Dermis blood vessel endothelial cell (primary cell): ENCODE measurements at places on chromosomes 4 and X. TPM values are rescaled to one million over a fixed set of nuclear protein-coding genes. Genes with fewer than 3 reads are reported as not detected.
A peak's percentile ranks its signal among the peaks of the same experiment; 100 is the strongest.

The PLAC8 gene
- total RNA-seq = 0.34 and 1.1 TPM in 2 replicates

The CWH43 gene
- total RNA-seq = not detected in 2 replicates

The ARHGEF9 gene
- total RNA-seq = 10.6 and 13.7 TPM in 2 replicates

The TMEM255A gene
- not detected in 2 replicates for total RNA-seq

DNA sequence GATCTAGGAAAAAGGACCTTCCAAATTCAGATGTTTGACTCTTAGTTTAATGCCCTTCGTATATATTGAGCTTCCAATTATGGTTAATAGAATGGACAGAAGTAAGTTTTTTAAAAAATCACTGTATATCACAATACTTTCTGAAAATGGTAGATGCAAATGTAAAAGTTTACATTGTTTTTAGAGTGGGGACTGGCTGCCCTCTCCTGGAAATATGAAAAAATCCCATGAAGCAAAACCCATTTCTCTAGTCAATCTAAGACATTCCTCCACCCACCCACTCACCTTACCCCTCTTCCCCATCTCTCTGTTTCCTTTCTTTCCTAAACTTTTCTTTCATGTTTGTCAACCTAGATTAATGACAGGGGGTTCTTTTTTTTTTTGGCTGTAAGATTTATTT is 134.5 kb downstream of the ARHGAP6 start:
- peak; percentile 25 for DNase-seq

DNA sequence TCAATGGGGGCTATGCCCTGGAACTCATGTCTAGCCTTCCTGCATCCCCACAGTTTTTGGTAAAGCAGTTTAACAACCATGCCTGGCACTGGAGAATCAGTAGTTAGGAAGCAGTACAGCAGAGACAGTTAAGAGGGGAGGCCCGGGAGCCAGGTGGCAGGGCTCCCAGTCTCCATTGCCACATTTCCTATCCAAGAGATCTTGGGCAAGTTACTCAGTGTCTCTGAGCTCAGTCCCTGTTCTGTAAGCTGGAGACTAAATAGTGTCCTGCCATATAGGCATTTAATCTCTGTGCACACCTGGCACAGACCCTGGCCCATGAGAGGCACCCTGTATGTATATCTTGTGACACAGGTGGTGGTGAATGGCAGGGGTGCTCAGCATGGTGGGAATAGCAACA is 156.1 kb upstream of the EOLA2 start:
- no peak for DNase-seq

DNA sequence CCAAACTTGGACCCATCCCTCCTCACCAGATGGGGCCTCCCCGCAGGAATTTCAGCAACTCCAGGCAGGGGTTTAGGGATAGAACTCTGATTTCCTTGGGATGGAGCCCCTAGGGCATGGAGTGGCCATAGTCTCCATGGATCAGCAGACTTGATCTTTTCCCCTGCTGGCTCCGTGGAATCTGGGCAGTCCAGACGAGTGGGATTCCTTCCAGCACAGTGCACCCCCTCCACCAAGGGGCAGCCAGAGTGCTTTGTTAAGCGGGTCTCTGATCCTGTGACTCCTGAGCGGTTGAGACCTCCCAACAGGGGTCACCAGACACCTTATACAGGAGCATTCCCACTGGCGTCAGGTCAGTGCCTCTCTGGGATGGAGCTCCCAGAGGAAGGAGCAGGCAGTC is 40.4 kb downstream of the ENPP6 start:
- DNase-seq = no peak

DNA sequence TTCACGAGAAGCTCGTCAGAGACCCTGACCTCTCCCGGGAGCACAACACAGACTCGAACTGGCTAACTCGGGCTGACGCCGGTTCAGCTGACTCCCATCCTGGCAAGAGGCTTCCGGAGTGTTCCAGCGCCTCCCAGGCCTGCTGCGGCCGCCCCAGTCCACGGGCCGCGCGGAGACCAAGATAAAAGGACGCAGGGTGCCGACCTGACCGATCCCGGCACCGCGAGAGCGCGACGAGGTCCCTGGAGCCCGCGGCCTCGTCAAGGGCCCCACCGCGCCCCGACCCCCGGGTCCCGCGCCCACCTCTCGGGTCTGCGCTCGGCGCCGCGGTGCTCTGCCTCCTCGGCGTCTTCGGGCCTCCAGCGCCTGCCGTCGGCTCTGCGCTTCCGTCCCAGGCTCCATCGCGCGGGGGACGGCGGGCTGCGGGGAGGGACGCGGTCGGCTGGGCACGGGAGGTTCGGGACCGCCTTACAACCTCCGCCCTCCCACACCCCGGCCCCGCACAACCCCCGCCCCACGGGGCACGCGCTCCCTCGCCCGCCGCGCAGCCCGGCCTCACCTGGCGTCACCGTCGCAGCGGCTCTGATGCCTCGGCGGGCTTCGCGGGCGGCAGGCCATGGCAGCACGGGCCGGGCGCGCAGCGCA is 426 bp downstream of the SLBP start:
- peak; percentile 73 for DNase-seq

- no peak for DNase-seq
These were observed 104.5 kb upstream of the QRFPR start for GRCh38 chr4:121485190-121485804.

DNA sequence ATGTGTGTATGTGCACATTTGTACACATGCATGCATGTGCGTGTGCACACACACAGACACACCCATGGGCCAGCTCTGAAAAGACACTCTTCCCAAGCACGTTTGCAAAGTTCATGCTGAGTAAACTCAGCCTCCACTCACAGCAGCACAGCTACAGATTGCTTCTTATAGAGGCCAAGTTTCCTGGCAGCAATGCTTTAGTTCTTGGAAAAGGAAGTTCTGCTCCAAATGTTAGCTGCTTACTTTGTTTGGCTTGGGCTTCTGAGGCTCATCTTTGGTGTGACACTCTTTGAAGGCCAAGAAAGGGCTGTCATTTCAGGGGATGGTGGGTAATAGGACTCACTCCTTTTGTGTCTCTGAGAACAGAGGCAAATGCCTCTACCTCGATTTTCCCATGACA is 6.6 kb downstream of the PLP1 start:
- no peak for DNase-seq

- no peak for DNase-seq
These were observed 595.6 kb upstream of the TENM3 start for GRCh38 chr4:181647396-181648147.
